ENCODE measurements at places on chromosomes 6 and 20.

GRCh38 chr20:41534170-41534569 lies 84.0 kb downstream of the CHD6 start:
- no peak for DNase-seq

DNA sequence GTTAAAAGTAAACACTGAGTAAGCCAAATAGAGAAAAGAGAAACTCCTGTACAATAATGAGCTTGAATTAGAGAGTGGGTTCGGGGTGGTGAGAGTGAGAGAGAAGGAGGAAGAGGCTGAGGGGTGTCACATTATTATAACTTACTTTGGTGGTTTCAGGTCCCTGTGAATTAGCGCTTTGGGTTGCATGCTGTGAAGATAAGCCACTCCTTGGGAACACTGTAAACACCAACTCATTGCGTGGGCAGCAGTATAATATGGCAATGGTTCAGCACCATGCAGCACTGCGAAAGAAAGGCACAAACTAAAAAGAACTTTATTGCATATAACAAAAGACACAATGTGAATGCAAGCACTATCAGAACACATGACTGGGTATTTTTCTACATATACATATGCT lies 26.9 kb downstream of the MAP3K7 start:
- DNase-seq: no peak

GRCh38 chr6:20808924-20809323 lies 274.7 kb downstream of the CDKAL1 start:
- no peak for DNase-seq

DNA sequence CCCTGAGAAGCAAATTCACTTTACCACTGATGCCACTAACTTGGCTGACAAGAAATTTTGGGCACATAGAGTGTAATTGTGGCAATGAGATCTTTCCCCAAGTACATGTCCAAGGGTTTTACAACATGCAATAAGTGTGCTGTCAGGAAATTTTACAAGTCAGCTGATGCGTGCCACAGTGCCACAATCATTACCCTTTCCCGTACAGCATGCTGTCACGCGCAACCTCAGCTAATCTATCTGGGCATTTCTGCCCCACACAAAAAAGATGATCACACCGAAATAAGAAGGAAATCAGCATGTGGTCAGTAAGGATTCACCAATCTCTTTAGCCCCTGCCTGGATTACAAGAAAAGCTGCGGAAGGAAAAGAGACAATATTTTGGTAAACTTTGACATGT lies 163.6 kb upstream of the PREP start:
- DNase-seq: no peak

GRCh38 chr20:46333161-46333991 lies 25.1 kb upstream of the CDH22 start:
- no peak for DNase-seq

DNA sequence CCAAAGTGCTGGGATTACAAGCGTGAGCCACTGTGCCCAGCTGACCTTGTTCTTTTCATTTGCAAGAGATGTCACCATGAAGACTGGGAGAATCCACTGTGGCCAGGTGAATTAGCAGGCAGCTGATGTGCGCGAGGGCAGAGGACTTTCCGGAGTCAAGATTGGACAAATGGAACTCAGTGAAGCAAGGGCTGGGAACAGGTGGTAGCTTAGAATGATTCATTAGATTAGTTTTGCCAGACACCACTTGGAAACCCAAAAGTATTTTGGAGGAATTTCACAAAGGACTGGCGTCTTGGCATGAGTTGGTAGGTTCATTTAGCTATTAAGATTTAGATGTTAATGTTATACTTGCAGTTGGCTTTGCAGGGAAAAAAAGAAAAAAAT lies 4.7 kb upstream of the AKAP7 start:
- no peak for DNase-seq

DNA sequence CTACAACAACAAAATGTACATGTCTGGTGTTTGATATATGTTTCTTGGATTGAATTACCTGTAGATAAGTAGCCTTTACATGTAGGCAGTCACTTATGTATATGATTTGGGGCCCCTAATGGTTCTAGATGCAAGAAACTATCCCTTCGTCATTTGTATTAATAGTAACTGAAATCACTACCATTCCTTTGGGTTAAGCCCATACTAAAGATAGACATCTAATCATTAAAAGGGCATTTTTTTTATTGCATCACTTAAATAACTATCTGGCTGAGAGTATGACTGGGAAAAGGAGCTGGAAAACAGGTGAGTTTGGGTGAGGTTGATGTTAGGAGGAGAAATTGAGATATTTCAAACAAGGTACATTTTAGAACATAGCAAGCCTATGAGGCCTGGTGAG lies 213.5 kb upstream of the PLN start:
- DNase-seq: no peak

GRCh38 chr6:2786269-2786668 lies 21.1 kb downstream of the WRNIP1 start:
- DNase-seq: no peak

DNA sequence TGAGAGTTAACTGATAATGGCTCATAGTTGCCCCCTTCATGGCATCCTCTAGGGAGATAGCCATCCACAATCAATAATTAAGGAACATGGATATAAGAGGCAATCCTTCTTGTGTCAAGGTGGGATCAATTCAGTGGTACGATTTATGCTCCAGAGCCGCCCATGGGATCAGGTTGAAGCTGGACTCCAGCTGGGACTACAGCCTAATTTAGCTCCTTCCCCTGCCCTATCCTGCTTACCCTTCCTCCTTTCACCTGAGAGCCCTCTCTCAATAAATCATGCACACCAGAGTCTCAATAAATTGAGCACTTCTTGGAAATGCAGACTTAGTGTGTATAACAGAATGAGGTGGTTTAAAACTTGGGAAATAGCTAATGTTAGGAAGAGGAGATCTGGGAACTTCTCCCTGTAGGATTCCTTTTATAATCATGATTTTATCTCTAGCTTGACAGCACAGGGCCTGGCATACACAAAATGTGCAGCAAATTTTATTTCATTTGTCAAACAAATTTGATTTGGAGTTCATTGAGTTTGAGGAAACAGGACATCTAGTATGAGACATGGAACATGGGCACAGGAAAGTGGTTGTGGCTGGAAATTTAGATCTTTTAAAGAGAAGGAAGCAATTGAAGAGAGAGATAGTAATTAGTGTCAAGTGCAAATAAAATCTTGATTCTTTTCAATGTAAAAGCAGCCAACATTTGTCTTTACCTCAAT lies 28.6 kb upstream of the OGFRL1 start:
- DNase-seq: no peak

GRCh38 chr20:24701027-24701426 lies 231.6 kb downstream of the SYNDIG1 start:
- no peak for DNase-seq

DNA sequence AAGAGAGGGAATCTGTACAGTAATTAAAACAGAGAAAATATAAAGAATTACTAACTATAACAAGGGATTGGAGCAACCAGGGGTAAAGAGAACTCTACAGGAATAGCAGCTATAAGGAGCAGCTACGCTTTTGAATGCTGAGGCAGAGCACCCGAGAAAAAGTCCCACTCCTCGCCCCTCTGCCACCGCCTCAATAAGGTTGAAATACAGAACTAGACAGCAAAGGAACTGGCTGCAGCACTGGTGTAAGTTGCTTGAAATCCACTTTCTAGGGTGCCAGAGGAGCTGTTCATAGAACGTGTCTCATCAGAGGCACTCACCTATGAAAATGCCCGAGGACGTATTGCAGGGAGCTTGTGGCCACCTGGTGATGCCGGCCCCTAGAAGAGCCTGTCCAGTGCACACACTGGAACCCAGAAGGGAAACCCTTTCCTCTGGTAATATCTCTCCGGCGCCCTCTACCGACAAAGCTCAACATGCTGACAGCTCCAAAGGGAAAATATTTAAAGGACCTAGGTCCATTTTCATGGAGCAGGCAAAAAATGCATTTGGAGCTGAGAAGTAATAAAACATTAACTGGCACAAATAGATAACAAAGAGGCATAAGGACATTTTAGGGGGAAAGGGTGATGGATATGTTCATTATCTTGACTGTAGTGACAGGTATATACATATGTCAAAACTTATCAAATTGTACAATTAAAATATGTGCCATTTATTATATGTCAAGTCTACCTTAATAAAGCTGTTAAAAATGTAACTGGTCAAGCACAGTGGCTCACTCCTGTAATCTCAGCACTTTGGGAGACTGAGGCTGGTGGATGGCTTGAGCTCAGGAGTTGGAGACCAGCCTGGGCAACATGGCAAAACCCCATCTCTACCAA lies 137.4 kb upstream of the HDAC2 start:
- DNase-seq: peak; percentile 62

GRCh38 chr6:167791780-167792478 lies 34.8 kb upstream of the AFDN start:
- no peak for DNase-seq

DNA sequence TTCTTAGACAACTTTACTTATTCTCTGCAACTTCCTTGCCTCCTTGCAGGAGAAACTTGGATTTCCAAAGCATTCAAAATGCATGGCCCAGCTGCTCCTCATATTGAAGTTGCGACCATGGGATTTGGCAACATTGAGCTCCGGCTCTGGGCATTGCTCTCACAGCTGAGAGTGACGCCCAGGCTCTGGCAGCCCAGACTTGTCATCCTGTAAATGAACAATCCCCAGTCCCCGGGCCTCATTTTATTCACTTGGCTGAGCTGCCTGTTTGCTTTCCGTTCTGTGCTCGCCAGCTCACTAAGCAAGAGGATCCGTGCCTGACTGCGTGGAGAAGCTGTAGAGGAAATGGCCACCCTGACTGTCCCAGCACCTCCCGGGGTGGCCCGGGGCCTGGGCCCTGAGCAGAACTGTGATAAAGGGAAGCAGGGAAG lies 119.5 kb upstream of the CD93 start:
- DNase-seq: peak; percentile 81

- DNase-seq: no peak
Measured at GRCh38 chr6:149267072-149267471, 50.4 kb upstream of the TAB2 start.

DNA sequence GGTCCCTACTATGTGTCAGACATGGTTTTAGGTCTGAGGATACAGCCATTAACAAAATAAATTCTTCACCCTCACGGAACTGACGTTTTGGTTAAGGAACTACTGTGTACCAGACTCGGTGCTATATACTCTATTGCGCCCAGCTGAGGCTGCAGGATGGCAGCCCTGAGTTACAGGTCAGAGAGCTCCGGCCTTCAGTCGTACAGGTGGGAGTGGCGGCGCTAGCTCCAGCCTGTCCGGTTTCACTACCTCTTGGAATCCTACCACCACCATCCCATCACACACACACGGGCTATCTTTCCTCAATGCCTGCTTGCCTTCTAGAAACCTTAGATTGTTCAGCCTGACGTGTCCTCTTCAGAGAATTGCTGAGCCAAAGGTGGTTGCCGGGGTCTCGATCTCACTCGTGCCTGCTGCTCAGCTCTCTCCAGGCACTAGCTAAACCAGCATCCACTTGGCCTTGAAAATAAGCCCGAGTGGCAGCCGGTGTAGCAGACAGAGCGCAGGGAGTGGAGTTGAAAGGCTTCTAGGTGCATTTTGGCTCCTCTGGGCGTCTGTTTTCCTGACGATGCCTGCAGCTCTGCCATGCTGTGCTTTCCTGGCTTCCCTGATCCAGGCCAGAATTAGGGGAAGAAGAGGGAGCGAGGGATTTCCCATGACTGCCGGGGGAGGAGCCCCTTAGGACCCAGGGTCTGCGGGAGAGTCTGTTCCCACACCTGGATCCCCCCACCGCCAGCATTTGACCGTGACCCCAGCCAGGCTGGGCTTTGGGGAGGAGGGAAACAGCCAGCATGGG lies 1.1 kb upstream of the TCF15 start:
- DNase-seq: no peak

- DNase-seq: no peak
Measured at GRCh38 chr20:41034239-41034638, 5.6 kb downstream of the TOP1 start.

GRCh38 chr6:26452631-26453235 lies 5.0 kb upstream of the BTN2A1 start:
- DNase-seq: no peak

DNA sequence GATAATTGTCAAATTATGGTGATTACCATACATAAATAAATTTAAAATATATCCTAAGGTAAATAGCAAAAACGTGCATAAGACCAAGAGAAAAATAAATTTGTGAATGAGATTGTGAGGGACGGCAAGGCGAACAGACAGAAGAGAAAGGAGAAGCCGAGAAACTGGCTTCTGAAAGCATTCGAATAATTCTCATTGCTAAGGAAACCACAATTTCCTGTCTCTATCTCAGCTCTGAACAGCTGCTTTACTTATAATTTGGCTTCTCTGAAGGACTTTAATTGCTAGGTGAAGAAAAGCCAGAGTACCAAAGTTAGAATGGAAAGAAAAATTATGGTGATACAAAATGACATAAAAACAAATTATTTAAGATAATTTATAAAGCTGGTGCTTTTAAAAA lies 79.0 kb upstream of the RGS17 start:
- DNase-seq: no peak

DNA sequence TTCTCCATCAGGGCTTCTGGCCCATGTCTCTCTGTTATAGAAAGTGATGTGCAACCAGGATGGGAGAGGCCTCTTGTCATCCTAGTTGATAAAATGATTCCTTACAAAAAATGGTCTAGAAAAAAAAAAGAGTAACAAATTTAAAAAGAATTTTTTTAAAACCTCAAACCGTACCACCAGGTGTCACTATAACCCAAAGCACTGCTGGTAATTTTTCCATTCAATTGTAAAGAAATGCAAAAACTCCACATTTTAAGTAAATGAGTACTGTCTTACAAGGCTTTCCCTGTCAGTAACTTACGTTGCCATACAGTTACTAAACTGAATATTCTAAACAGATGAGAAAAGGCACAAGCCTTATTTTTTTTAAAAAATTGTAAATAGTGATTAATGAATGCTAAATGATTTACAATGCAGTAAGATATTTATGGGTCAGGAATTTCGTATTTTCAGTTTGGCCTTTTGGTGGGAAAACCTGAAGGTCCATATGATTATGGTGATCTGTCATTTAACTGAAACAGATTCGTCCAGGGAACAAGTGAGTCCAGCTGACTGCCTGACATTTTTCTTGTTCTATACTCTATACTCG lies 95.4 kb downstream of the OGFRL1 start:
- no peak for DNase-seq

- DNase-seq: no peak
Measured at GRCh38 chr6:144159742-144160141, 9.4 kb downstream of the STX11 start.

DNA sequence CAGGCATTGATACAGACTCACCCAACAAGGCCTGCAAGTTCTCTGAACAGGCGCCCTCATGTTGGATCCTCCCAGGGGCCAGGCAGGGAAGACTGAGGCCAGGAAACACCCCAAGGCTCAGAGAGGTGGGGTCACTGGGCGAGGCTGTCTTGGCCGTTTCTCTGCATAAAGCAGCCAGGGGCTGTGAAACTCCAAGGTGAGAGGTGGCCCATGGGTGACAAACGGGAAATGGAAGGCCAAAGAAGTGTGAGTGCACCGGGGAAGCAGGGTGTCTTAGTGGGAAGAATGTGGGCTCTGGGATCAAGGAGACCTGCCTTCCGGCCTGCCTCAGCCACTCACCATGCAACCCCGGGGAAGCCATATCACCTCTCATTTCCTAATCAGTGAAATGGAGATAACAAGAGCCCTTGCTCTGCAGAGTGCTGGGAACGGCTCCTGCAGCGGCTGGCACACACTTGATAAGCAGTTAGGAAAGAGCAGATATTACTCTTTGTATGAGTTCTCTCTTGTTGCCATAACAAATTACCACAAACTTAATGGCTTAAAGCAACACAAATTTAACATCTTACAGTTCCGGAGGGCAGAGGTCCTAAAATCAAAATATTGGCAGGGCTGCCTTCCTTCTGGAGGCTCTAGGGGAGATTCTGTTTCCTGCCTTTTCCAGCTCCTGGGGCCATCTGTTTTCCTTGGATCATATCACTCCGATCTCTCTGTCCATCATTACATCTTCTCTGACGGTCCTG lies 168.6 kb downstream of the NFATC2 start:
- no peak for DNase-seq
